Activated CD4-positive, alpha-beta T cell treated with anti-CD3 and anti-CD28 coated beads for 1 hour (primary cell): ENCODE measurements at places on chromosomes 12 and 14.

DNA sequence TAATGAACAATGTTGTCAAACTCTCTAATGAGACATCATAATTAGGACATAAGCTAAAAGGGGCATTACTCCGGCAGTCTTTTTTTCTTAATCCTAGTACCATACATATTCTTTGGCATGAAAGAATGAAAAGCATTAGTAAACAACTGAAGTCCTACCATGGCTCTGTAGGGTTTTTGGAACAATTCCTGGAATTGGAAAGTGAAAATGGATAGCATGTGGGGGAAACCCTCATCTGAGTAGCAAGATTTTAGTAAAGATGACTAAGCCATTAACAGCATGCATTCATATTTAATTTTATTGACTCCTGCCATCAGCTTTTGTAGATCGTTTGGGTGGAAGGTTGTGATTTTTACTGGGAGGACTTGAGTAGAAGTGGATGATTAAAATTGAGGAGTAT, 216.2 kb upstream of the PDZRN4 start:
- DNase-seq, result no peak

- DNase-seq, result no peak
Observed at GRCh38 chr12:11654338-11654737, 4.9 kb downstream of the ETV6 start.

- DNase-seq, result no peak
Observed at GRCh38 chr12:70467918-70468733, 102.0 kb downstream of the KCNMB4 start.

GRCh38 chr14:75200451-75200850, 24.0 kb upstream of the TMED10 start:
- DNase-seq, result no peak

DNA sequence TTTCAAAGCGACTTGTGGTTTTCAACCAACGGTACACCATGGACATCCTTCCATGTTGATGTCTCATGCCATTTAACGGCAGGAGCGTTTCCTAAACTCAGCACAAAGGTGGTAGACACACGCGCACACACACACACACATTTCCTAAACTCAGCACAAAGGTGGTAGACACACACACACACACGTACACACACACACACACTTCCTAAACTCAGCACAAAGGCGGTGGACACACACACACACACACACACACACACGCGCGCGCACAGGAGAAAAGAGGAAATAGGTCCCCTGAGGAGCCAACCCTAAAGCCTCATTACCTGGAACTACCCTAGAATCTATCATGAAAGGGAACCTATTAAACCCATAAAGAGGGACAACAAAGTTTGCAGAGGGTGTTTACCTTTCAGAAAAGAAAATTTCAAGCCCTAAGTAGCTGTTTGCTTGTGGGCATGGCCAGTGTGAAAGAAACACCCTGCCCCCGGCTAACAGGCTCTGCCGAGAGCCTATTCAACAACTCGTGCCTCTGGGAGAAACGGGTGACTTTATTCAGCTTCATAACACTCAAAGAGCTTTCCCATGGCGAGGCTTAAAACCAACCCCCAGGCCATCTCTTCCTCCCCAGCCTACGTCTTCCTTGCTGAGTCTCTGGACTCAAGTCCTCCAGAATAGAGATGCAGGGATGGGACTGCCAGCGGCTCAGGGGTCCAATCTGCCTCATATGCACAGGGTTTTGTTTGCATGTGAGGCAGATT, 31.8 kb downstream of the SLC8B1 start:
- DNase-seq, result no peak

- DNase-seq, result no peak
Observed at GRCh38 chr14:80426683-80427082, 215.4 kb upstream of the DIO2 start.

DNA sequence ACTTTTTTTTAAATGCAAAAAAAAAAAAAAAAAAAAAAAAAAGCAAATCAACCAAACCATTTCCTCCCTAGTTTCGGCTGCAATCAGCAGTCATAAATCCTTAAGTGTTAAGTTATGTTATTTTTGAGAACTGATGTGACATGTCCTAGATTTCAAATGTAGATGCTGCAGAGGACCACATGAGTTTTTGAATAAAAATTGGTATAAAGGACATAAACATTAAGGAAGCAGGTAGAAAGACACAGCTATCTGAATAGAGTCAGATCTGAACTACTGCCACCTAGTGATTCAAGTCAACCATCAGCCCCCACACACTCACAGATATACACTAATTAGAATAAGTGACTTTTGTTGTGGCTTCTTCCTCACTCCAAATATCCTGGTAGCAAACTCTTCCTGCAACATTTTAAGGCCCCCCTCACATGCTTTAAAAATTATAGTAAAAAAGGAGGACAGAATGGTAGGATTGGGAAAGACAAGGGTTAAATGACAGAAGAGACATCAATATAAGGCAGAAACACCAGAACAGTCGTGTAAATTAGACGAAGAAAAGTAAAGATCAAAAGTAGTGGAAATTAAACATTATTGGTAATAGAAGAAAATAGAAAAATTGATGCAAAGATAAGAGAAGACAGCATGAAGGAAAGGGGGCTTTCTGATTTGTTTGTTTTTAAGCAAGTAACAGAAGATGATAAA, 394.5 kb upstream of the ATP2B1 start:
- no peak for DNase-seq

DNA sequence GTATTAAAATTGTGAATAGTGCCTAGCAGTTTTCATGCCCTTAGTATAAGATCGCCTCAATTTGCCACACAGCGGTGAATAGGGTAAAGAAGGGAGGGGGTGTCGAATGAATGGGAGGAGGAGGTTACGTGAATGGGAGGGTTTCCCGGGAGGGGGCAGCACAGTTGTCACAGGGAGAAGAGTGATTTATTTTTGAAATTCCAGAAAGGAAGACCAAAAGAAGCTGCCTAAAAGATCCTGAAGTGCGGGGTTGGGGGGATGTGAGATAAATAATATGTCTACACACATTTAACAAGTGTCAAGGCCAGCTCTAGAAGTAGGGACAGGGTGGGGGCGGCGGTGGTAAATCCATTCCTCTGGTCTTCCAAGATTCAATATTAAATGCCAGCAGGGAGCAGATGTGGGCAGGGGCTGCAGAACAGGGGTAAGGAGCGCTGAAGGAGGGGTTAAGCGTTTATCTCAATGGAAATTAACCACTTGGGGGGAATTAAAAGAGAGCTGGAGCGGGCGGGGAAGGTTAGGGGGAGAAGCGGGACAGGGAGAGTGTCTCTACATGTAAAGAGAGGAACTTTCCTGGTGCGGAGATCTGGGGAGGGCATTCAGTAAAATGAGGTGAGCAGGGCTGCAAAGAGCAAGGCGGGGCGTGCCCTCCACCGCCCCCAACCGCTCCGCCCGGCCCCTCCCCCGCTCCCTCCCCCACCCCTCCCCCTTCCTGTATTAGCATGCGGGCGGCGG, 867 bp downstream of the C12orf42 start:
- no peak for DNase-seq

- DNase-seq, result no peak
Observed at GRCh38 chr14:90857866-90858265, 41.6 kb upstream of the TTC7B start.

DNA sequence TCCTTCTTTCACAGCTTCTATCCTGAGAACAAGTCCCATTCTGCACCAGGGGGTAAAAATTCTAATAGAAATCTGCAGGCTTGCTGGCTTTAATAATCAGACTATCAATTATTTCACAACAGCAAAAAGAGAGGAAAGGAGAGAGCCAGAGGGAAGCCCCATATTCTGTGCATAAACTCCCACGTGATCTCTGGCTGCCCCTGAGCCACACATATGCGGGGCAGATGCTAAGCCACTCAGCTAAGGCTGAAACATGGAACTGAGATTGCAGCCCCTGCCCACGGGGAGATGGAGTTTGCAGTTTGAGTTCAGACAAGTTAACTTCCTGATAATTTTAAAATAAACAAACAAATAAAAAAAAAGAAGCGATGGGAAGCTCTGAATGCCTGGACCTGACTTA, 254.4 kb upstream of the CCDC196 start:
- DNase-seq, result no peak

- no peak for DNase-seq
Observed at GRCh38 chr14:60565211-60565610, 56.3 kb downstream of the SIX6 start.
